A549 treated with RU486 at 1 μM for 4 hours (cell line): ENCODE measurements at places on chromosomes 6 and 20. TPM values are rescaled to one million over a fixed set of nuclear protein-coding genes. Genes with fewer than 3 reads are reported as not detected.

Gene ZNF322
- total RNA-seq, result 3.8 to 6.4 TPM (median 5.4 TPM) in 5 replicates

Gene ERVFRD-1
- not detected in 5 replicates for total RNA-seq

Gene OVOL2
- total RNA-seq, result 0.16 to 0.43 TPM (median 0.19 TPM) in 4 of 5 replicates, not detected in the other

Gene BPIFB4
- total RNA-seq, result not detected in 5 replicates

Gene MUCL3
- 0.01 to 0.05 TPM (median 0.02 TPM) in 3 of 5 replicates, not detected in the others for total RNA-seq

Gene AHCY
- 300 to 337 TPM (median 324 TPM) in 5 replicates for total RNA-seq

Gene ZNF341
- total RNA-seq, result 2.7 to 4.2 TPM (median 4.0 TPM) in 5 replicates

Gene CYP39A1
- 0.06 to 0.15 TPM (median 0.14 TPM) in 3 of 5 replicates, not detected in the others for total RNA-seq

Gene TFAP2B
- total RNA-seq, result not detected in 5 replicates
